ENCODE measurements at places on chromosomes 16 and 17. TPM values are rescaled to one million over a fixed set of nuclear protein-coding genes. Genes with fewer than 3 reads are reported as not detected.

Gene ORAI3
- 25.9 TPM for total RNA-seq

Gene SPNS3
- 0.26 TPM for total RNA-seq

Gene FADS6
- total RNA-seq = 7.3 TPM

Gene HOXB2
- total RNA-seq = 50.7 TPM

Measured in ureter (tissue), 1 donor.